Aorta (tissue), 5 donors: ENCODE measurements at places on chromosomes 16 and 17.
A peak's percentile ranks its signal among the peaks of the same experiment; 100 is the strongest.

GRCh38 chr16:85679870-85680269 is 8.9 kb downstream of the GINS2 start:
- no peak for DNase-seq

DNA sequence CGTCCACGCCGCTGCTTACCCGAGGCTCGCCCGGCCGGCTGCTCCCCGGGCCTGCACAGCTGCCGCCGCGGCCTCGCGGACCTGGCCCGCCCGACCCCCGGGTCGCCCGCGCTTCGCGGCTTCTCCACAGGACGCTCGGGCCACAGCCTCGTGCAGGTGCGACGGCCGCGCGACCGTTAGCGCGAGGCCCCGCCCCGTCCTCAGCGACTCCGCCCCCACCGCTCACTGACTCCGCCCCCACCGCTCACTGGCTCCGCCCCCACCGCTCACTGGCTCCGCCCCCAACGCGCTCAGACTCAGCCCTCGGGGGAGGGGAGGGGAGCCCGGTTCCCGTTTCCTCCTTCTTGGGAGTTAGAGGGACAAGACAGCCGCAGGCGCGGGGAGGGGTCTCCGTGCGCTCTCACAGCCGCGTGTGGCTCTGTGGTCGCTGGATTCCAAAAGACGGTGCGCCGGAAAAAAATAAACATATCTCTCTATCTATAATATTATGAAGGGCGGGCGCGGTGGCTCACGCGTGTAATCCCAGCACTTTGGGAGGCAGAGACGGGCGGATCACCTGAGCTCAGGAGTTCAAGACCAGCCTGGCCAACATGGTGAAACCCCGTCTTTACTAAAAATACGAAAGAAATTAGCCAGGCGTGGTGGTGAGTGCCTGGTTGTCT is at the start of gene MEIOB:
Gene MEIOB, minus strand, starts transcription at position 191 of the 662 bp plus-strand sequence. CDS start 3,989 bp downstream, outside the sequence.
- DNase-seq: peak; percentile 77

DNA sequence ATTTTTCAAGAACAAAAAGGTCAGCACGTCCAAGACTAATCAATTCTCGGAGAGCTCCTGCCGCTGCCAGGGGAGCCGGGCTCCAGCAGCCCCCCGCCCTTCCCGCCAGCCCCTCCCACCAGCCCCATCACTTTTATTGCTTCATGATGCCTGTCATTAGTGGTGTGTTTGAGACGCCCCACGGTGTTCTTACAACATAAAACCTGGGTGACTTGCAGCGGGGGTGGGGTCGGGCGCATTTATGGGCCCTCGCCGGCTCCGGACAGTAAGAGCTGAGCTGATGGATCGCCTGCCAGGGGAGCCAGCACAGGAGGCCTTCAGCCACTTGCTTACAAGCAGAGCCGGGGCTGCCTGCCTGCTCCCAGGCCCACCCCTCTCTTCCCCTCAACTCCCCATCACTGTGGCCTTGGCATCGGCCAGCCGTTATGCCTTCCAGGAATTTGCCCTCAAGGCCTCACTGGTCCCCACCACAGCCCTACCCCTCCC is 82.9 kb upstream of the CBX4 start:
- DNase-seq: no peak

- DNase-seq: no peak
Measured at GRCh38 chr17:27808628-27809027, 8.3 kb upstream of the NOS2 start.

GRCh38 chr17:77847221-77848085 is 111.0 kb upstream of the TNRC6C start:
- peak; percentile 62 for DNase-seq

GRCh38 chr17:65531256-65532100 is 30.0 kb downstream of the AXIN2 start:
- peak; percentile 77 for DNase-seq

GRCh38 chr17:18981642-18982424 is 22.7 kb downstream of the FAM83G start:
- DNase-seq: no peak

- no peak for DNase-seq
Measured at GRCh38 chr17:30519166-30519565, 42.0 kb downstream of the GOSR1 start.

DNA sequence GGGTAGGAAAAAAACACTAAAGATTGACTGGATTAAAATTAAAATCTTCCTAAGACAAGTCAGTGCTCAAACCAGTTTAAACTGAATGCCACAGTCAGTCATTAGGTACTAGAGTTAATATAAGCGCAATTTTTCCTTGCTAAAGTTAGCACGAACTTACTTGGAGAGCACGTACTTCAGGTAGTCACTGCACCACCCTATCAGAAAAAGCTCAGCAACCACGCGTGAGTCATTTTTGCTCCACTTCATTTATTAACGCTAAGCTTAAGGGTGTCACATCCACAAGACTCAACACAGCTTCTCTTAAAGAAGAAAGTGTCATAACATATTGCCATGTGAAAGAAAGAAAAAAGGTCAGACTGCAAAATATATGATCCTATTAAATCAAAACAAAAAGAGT is 53.1 kb downstream of the TEX2 start:
- no peak for DNase-seq

DNA sequence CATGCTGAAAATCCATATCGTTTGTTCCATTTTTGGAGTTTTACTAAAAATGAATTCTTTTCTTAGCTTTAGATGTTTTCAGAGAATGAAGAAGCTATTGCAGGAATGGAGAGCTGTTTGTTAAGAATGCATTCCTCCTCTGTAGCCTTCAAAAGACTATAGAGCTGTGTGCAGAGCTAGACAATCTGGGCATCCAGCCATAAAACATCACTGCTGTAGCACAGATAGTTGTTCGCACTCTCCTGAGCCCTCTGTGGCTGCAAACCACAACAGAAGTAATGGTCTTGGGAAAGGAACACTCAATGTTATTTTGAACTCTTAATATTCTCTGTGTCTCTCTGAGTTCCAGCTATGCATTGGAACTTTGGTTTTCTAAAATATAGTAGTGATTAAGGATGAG is 4.9 kb downstream of the TNRC6C start:
- no peak for DNase-seq

DNA sequence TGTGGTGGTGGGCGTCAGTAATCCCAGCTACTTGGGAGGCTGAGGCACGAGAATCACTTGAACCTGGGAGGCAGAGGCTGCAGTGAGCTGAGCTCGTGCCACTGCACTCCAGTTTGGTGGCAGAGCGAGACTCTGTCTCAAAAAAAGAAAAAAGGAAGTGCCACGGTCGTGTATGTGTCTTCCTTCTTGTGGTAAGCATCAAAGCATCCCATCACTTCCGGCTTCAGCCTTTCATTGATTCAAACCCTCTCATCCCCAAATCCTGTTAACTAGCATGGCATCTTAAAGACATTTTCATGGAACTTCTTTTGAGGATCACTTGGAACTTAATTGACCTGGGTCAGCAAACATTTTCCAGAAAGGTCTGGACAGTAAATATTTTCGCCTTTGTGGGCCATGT is 126.2 kb downstream of the CPPED1 start:
- no peak for DNase-seq

DNA sequence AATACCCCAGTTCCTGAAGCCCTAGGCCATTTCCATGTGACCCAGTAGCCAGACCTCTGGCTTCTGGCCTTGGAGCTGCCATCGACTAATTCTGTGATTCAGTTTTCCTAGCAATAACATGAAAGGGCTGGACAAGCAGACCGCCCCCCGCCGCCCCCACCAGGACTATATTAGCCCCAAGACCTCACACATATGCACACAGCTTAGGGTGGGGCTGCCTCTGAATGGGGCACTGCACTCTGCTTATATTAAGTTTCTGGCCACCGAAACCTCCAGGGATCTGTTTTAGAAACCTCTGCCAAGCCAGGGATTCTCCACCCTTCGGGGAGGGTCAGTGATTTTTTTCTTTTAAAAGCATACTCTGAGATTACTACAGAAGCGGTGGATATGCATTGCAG is 2.3 kb downstream of the RAB11FIP4 start:
- DNase-seq: no peak

GRCh38 chr17:81052199-81052997 is 17.4 kb downstream of the BAIAP2 start:
- no peak for DNase-seq

- DNase-seq: no peak
Measured at GRCh38 chr16:66309215-66309807, 57.2 kb upstream of the CDH5 start.

DNA sequence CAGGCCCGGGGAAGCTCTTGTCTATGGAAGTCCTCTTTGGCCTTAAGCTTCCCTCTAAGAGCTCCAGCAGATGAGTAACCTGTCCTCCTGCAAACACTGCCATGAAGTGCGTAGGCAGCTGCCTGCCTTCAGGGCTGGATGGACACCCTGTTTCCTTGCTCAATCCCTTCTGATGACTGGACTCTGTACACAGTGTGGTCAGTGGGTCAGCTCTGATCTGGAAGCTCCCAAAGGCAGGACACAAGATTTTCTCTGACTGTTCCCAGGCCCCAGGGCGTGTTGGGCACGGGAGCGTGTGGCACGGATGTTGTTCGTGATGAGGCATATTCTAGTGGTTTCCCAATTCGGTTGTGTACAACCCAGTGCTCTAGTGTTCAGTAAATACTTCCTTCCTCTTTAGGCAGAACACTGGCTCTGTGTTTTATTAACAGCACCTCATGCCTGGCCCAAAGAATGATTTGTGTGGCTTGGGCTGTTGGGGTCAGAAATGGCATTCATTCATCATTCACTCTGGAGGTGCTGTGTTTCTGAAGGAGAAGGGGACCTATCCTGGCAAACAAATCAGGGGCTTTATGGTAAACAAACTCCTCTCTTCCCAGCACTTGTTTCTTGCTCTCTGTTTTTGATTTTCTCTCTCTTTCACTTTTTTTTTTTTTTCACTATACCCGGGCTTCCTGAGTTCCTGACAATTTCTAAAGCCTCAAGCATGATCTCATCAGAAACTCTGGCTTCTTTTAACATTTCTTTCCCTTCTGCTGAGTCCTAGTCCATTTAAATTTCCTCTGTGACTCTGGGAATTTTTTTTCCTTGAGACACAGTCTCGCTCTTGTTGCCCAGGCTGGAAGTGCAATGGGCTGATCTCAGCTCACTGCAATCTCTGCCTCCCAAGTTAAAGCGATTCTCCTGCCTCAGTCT is 12.0 kb upstream of the RNF157 start:
- DNase-seq: peak; percentile 80

DNA sequence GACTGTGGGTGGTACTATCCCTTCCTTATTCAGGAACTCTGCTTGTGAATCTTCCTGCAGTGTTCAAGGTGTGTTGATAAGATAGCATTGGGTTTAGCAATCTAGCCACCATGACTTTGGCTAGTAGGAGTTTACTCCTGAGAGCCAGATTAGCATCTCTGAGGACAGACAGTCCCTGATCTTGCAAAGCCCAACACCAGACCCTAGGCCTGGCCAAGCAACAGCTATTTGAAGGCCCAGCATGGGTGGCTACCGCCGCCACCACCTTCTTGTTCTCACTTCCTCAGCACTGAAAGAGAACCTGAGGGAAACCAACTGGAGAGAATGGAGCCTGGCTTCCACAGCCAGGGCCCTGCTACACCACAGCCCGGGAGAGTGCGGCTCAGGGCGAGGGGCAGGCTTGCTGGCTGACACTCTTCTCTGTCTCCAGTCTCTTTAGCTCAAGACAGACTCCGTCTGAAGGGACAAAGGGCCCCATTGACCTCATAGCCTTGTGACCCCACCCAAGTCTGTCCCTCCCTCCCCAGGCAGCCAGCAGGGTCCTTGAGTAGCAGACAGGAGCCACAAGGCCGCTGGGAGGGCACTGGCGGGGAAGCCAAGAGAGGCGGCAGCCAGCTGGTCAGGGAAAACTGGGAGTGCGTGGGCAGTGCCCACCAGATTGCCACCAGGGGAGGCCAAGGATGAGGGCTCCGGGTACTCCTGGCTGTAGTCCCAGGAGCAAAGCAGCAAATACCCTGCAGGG is 10.9 kb upstream of the ARHGAP23 start:
- no peak for DNase-seq

DNA sequence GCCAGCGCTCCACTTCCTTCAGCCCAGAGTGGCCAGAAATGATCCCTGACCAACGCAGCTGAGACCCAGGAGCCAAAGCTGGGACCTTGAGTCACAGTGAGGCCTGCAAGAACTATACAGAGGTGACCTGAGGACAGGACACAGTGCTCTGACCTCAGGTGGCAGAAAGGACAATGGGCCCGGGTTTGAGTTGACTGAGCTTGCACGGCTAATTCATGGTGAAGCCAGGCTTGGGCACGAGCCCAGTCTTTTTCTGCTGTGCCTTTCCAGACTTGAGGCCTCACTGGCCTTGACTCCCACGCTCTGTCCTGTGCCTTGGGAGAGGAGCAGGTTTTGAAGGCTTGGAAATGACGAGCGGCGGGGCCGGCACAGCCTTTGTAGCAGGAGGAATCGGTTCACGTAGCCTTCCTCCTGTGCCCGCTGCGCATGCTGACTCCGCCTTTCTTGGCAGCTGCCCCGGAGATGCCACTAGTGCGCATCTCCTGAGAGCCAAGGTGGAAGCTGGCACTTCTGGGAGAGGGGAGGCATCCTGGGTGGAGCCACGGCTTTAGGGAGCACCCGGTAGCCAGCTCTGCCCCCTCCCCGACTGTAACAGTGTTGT is 34.9 kb downstream of the NDEL1 start:
- peak; percentile 90 for DNase-seq

DNA sequence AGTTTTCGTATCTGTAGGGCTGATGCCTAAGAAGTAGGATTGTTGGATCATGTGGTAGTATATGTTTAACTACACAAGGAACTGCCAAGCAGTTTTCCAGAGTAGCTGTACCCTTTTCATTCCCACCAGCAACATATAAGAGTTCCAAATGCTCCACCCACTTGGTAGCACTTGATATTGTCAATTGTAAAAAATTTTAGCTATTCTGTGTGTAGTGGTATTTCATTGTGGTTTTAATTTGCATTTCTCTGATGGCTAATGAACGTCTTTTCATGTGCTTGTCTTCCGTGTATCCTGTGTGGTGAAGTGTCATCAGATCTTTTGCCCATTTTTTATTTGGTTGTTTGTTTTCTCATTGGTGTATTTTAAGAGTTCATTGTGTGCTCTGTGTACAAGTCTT is 69.7 kb downstream of the TANC2 start:
- no peak for DNase-seq

GRCh38 chr17:69913616-69914015 is 161.4 kb upstream of the KCNJ16 start:
- no peak for DNase-seq

DNA sequence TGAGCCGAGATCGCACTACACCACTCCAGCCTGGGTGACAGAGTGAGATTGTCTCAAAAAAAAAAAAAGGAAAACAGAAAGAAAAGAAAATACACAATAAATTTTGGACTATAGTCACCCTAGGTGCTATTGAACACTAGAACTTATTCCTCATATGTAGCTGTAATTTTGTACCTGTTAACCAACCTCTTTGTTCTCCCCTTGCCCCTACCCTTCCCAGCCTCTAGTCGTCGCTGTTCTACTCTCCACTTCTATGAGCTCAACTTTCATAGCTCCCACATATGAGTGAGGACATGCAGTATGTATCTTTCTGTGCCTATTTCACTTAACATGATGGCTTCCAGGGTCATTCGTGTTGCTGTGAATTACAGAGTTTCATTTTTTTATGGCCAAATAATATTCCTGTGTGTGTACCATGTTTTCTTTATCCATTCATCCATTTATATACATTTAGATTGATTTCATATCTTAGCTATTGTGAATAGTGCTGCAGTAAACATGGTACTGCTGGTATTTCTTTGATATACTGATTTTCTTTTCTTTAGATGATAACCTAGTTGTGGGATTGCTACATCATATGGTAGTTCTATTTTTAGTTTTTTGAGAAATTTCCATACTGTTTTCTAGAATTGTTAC is 28.3 kb downstream of the VPS35L start:
- DNase-seq: no peak

GRCh38 chr17:46780003-46780373 is 38.5 kb downstream of the WNT3 start:
- peak; percentile 22 for DNase-seq
